ENCODE measurements at places on chromosomes 3 and 15. TPM values are rescaled to one million over a fixed set of nuclear protein-coding genes. Genes with fewer than 3 reads are reported as not detected.

- no peak for DNase-seq
Measured at GRCh38 chr3:188686324-188686723, 485.4 kb upstream of the TPRG1 start.

- no peak for DNase-seq
Measured at GRCh38 chr3:154022606-154023005, 98.6 kb upstream of the ARHGEF26 start.

The OR5K2 gene
- total RNA-seq = not detected

- DNase-seq = no peak
Measured at GRCh38 chr3:65194744-65195143, 506.9 kb upstream of the ADAMTS9 start.
